Spinal cord (tissue), 10 donors: ENCODE measurements at places on chromosomes 2 and 18.

DNA sequence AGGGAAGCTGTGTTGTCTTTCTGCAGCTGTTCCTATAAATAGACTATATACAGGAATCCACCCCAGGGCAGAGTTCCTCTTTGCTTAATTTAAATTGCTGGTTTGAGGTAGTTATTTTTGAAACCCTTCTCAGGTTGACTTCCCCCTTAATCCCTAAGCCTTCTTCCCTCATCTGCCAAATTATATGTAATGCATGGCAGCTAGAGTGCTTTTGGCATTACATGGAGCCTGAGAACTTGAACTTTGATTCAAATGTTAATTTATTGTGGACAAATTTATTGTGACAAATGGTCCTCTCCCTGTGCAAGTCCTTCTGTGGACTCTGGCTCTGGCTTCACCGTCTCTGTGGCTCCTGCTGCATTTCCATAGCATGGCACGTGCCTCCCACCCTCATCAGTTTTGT, 29.2 kb downstream of the MYO1B start:
- DNase-seq, result no peak

GRCh38 chr2:177881921-177882320, 190.7 kb downstream of the PDE11A start:
- no peak for DNase-seq

DNA sequence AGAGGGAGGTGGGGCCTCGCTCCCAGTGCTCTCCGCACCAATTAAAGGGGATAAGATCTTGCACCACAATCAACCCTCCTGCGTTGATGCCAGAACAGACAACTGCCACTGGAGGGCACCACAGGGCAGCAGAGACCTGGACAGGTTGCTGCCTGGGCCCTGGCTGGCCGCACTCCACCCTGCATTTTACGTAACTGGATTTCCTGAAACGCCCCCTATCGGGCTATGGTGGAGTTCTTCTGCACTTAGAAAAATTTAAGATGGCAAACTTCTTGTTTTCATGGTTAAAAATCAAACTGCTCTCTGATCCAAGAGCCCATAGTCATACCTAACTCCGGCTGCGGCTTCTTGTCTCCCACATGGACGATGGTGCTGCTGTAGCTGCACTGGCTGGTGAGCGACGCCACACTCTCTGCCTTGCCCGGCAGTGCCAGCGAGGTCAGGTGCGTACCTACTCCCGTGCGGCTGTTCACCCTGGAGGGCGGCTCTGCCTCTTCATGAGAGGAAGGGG, 16.8 kb upstream of the HES6 start:
- DNase-seq, result no peak

GRCh38 chr2:160970052-160970965, 189.9 kb upstream of the TANK start:
- no peak for DNase-seq

DNA sequence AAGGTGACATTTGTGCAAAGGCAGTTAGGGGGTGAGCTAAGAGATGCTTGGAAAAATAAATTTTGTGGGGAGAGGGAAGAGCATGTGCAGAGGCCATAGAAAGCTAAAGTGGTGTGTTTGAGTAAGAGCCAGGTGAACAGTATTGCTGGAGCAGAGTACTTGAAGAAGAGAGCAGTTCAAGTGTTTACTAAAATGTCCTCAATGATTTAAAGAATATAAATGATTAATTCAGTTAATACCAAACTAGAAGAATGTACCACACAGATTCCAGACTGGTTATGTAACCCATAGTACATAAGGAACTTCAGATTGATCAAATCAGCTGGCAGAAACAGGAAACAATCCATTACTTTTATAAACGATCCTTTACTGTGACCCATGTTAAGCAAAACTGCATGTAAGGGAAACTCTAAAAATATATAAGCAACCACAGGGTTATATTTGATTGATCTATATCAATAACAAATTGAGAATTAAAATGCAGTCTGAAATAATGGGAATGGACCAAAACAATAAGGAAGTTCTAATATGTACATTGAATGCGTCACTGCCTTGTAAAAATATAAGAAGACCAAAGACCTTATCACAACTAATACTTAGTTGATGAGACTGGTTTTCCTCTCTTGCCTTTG, 76.9 kb downstream of the LDAH start:
- no peak for DNase-seq
